ENCODE measurements at places on chromosomes 4 and X.

DNA sequence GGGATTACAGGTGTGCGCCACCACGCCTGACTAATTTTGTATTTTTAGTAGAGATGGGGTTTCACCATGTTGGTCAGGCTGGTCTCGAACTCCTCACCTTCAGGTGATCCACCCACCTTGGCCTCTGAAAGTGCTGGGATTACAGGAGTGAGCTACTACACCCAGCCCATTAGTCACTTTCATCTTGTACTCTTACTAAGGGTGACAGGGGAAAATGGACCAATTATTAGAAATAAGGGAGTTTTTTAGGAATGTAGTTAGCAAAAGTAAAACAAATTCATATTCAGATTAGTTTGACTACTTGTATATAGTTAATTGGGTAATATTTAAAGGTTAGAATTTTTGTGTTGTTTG is 26.1 kb downstream of the SMARCA5 start:
- DNase-seq, result no peak

- no peak for DNase-seq
Measured at GRCh38 chrX:650324-650723, 19.7 kb downstream of the SHOX start.

DNA sequence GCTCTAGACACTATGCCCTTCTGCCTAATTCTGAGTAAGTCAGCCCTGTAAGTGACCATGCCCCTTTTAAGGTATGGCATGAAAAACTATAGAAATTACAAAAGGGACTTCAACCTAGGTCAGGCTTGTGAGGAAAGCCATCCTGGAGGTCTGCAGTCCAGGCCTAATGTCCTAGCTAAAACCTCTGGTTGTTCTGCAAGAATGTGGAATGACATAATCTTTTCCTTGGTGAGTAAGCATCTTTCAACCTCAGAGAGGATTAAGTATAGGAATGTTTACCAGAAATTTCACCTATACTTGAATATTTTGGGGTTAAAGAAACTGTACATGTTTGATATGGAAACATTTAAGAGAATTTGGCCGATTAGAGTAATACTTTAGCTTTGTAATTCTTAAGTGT is 23.8 kb upstream of the HPSE start:
- DNase-seq, result no peak

GRCh38 chr4:176755613-176756012 is 37.1 kb downstream of the VEGFC start:
- no peak for DNase-seq

GRCh38 chrX:68183612-68184214 is 249.6 kb downstream of the OPHN1 start:
- DNase-seq, result peak; percentile 2

DNA sequence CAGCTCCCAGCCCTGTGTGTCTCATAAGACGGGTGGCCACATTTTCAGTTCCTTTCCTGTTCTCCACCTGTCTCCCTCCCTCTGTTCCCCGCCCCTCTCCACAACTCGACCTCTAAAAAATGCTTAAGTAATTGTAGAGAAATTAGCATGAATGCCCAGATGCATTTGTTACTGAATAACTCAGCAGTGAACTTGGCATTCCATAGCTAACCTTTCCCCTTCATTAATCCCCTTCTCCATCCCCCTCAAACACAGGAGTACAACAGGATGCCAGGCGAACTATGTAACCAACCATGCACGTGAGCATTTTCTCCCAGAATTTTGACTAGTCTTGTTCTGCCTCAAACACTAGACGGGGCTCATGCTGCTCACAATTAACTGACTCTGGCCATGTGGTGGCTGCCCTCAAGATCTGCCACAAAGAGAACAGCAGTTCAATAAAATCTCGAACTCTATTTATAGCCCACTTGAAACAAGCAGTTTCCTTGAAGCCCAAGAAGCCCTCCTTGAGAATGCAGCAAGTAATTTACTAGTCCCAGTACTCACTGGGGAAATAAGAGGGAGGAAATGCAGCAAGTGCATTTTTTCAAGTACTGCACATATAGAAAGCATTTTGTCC is 351.2 kb downstream of the ARHGAP24 start:
- DNase-seq, result no peak

DNA sequence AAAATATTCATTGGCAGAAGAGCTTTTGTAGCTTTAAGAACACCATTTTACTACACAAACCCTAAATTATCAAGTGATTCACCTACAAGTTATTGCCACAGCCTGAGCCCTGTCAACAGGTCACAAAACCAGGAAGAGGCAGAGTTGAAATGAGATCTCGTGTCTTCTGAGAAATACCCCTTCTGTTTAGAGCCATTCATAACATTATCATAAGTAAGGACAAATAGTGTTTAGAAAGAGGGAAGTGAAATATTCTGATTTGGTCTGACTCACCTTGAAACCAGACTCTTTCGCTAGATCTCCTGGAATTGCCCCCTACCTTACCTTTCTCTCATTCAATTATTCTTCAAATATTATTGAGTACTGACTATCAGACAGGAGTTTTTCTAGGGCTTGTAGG is 5.9 kb downstream of the ETDB start:
- DNase-seq, result peak; percentile 30

DNA sequence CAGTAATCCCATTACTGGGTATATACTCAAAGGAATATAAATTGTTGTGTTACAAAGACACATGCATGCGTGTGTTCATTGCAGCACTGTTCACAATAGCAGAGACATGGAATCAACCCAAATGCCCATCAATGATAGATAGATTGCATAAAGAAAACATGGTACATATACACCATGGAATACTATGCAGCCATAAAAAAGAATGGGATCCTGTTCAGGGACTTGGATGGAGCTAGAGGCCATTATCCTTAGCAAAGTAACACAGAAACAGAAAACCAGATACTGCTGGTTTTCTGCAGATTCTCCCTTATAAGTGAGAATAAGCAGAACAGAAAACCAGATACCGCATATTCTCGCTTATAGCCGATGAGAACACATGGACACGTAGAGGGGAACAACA is 43.5 kb downstream of the FAM193A start:
- no peak for DNase-seq

- DNase-seq, result no peak
Measured at GRCh38 chr4:992297-993110, 700 bp downstream of the SLC26A1 start.

- DNase-seq, result no peak
Measured at GRCh38 chrX:110046971-110047370, 44.1 kb downstream of the TMEM164 start.

DNA sequence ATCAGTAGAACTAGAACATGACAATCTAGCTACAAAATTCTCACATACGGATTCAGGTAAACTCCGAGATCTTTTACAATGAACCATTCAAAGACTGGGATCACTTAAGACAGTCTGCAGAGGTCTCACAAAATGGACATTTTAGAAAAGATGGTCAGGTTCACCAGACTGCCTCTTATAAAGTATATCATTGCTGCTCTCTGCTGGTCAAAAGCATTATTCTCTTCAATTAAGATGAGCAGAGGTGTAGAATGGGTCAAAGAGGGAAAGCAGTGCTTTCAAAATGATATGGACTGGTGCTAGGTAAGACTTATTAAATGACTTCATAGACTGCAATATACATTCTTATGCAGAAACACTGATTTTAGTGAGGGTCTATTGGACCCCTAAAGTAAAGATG is 434.7 kb downstream of the PACRGL start:
- DNase-seq, result no peak

- no peak for DNase-seq
Measured at GRCh38 chr4:92992758-92993157, 689.0 kb downstream of the GRID2 start.

DNA sequence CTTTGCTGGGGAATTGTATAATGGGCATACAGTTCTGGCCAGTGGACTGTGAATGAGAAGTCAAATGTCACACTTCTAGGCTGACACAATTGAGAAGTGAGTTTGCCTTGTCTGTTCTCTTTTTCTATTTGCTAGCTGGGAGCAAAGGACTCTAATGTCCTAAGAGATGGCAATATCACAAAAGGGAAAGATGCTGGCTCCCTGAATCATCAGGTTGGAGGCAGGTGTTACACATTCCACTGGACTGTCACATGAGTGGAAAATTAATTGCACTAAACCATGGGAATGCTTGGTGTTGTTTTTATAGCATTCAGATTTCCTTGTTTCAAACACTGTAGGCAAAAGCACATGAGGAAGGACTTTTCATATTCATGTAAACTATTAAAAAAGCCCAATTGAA is 388.3 kb downstream of the ADAM29 start:
- DNase-seq, result no peak

- DNase-seq, result no peak
Measured at GRCh38 chr4:111693758-111694157, 451.5 kb upstream of the FAM241A start.

DNA sequence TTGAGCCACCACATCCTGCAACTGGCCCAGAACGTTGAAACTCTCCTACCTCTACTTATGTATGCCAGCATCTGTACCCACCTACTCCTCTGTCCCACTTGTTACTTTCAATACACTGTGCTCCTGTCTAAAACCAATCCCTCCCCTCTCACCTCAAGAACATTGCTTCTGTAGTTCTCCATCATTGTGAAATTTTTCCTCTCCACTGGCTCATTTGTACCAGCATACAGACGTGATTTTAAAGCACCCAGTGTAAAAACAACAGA is 25.5 kb upstream of the USO1 start:
- DNase-seq, result no peak

- no peak for DNase-seq
Measured at GRCh38 chrX:23066588-23067281, 67.0 kb downstream of the DDX53 start.

GRCh38 chrX:16120431-16120830 is 2.9 kb upstream of the GRPR start:
- DNase-seq, result no peak

- no peak for DNase-seq
Measured at GRCh38 chrX:40009462-40009851, 88.3 kb downstream of the BCOR start.

GRCh38 chr4:94545296-94545695 is 93.6 kb downstream of the PDLIM5 start:
- no peak for DNase-seq

- DNase-seq, result no peak
Measured at GRCh38 chrX:39984191-39984956, 113.4 kb downstream of the BCOR start.

DNA sequence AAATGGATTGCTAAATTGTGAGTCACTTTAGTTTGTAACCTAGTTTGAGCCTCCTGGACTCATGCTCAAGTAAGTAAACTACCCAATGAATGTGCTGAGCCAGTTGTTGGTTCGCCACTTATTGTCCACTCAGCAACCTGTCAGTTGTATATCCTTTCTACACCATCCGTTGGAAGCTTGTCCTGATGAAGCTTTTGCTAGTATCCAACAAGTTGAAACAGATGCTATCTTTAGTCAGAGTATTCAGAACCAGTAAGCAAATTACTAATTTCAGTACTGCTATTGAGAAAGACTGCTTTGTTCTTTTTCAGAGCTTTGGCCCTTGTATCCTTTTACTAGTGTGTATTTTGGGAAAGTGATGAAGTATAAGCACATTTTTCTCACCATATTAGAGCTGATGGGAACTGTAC is 4.3 kb upstream of the NAA15 start:
- peak; percentile 24 for DNase-seq

- no peak for DNase-seq
Measured at GRCh38 chrX:123698979-123699520, 33.8 kb downstream of the THOC2 start.

- no peak for DNase-seq
Measured at GRCh38 chr4:78584863-78585547, 33.4 kb downstream of the ANXA3 start.

DNA sequence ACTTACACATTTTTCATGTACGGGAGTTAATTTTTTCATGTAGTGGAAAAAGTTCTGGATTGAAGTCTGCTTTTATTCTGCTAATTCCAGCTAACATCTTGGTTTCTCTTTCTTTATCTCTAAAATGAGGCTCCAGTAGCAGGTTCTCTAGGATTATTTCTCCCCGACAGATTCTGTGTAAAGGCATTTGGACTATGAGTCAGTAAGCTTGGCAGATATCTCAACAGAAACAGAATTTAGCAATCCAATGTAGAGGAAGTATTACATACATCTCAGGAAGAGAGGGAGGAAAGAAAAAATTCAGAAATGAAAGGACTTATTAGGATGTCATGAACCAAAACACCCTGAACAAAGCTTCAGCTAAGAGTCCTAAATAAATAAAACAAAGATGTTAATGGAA is 1682.3 kb upstream of the TENM3 start:
- no peak for DNase-seq

GRCh38 chr4:47373174-47373573 is 90.3 kb downstream of the COMMD8 start:
- DNase-seq, result peak; percentile 31

GRCh38 chr4:19026281-19026680 is 1004.7 kb upstream of the LCORL start:
- no peak for DNase-seq

GRCh38 chr4:150593996-150594395 is 12.0 kb downstream of the MAB21L2 start:
- DNase-seq, result no peak

GRCh38 chr4:108043526-108043925 is 53.8 kb downstream of the HADH start:
- no peak for DNase-seq

- DNase-seq, result no peak
Measured at GRCh38 chr4:169222761-169223160, 48.0 kb downstream of the SH3RF1 start.

DNA sequence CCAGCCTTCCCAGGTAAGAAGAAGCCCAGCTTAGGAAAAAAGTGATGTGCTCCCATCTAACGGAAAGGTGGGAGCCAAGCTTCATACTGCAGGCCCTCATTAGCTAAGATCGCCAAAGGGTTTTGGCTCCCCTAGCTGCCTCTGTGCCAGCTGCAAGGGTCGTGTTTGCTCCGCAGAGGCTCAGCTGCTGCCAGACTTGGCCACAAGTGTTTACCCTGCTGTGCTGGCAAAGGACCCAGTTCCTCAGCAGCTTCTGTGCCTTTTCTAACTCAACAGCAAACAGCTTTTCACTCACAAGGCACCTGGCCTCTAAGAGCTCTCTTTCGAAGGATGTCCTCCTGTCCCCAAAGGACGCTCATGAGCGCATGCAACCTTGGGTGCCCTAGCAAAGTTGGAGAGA is 12.2 kb upstream of the VMA21 start:
- DNase-seq, result no peak
